Caco-2 (cell line): ENCODE measurements at places on chromosomes 3 and 15. TPM values are rescaled to one million over a fixed set of nuclear protein-coding genes. Genes with fewer than 3 reads are reported as not detected.

DNA sequence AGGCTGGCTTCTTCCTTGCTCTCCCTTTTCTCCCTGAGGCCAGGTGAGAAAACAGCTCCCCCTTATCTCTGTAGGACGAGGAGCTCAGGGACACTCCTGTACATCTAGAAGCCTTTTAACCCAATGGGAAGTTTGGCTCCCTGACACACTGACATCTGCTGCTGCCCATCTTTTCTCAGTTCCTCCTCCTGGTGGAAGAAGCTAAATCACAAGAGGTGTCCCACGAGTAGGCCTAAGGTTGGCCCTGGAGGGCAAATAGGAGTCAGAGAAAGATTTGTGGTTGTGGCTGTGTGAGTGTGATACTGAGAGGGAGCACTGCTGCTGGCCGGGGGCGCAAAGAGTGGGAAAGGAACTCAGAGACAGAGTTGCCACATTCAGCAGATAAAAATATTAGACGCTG is 49.5 kb downstream of the ARHGAP31 start:
- DNase-seq: no peak

- DNase-seq: no peak
Measured at GRCh38 chr15:99550077-99550476, 15.7 kb upstream of the MEF2A start.

DNA sequence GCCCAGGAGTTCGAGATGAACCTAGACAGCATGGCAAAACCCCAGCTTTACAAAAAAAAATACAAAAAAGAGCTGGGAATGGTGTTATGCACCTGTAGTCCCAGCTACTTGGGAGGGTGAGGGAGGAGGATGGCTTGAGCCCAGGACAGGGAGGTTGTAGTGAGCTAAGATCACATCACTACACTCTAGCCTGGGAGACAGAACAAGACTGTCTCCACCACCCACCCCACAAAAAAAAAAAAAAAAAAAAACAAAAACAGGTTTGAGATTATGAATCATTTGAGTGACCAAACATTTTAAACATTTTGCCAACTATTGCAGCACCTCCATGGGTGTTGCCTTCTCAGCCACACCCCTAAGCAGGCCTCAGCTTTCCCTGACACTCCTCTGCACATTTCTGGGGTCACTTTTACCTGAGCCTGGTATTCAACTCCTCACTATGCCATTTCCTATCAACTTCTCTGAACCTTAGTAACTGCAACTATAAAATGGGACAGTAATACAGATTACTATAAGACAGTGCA is 41.8 kb downstream of the IL5RA start:
- no peak for DNase-seq

GRCh38 chr3:46930166-46930944 is 46.2 kb downstream of the CCDC12 start:
- DNase-seq: no peak

Gene PPP1R14D
- 0.43 TPM in 1 of 2 replicates, not detected in the other for total RNA-seq
